ENCODE measurements at places on chromosomes 4 and X.

GRCh38 chr4:88382621-88383020 is 4.0 kb downstream of the HERC6 start:
- peak; percentile 46 for DNase-seq

DNA sequence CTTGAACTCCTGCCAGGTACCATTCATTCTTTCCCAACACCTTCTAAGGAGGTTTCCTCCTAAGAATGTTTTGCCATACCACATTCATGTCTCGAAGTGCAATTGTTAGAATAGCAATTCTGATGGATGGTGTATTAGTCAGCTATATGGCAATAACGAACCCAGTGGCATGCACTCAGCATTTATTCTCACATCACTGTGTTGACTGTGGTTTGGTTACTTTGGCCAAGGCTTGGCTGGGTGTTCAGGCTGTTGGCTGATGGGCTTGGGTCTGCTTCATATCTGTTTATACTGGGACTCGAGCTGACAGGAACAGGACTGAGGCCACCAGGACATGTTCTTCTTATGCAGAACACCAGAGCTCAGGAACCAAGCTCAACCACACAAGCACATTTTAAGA is 31.7 kb downstream of the PSAPL1 start:
- DNase-seq: no peak

GRCh38 chr4:128686032-128686465 is 123.5 kb upstream of the JADE1 start:
- DNase-seq: no peak

- no peak for DNase-seq
These were observed 133.6 kb downstream of the CPE start for GRCh38 chr4:165512424-165512823.

DNA sequence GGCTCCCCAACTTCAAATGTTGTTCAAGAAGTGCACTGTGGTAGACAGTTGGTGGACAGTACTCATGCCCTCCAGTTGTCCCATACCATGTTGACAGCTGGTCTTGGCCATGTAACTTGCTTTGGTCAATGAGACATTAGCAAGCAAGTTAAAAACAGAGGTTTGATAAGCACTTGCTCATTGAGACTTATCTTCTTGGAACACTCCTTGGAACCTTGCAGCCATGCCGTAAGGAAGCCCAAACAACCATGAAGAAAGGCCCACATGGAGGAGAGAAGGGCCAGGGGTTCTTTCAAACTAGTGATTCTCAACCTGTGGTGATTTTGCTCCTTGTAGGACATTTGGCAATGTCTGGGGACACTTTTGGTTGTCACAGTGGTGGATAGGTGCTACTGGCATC is 2.6 kb upstream of the PRPS2 start:
- no peak for DNase-seq

GRCh38 chrX:149845385-149845784 is 35.6 kb upstream of the MAGEA8 start:
- no peak for DNase-seq

- no peak for DNase-seq
These were observed 72.0 kb downstream of the TSPAN5 start for GRCh38 chr4:98586291-98586961.

DNA sequence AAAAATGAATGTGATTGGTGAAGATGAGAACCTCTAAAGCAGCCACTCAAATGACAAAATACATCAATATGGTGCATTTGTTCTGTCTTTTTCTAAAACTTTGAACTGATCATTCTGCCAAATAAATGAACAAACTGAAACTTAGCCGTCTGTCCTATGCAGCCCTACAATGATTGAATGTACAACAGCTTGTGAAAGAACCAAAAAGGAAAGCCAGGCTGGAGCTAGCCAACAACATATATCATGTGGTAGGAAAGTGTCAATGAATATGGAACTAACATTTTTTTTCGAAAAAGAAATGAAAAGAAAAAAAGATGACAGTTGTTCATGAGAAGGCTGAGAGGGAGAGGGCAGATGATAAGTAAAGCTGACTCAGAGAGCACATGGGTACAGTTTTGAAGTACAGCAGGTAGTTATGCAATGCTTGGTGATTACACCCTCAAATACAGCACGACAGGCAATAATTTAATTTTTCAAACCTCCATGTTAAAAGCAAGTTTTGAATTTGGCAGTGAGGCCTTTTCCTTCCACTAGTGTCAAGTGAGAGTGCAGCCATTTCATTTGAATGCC is 21.2 kb upstream of the SLC7A11 start:
- DNase-seq: no peak

DNA sequence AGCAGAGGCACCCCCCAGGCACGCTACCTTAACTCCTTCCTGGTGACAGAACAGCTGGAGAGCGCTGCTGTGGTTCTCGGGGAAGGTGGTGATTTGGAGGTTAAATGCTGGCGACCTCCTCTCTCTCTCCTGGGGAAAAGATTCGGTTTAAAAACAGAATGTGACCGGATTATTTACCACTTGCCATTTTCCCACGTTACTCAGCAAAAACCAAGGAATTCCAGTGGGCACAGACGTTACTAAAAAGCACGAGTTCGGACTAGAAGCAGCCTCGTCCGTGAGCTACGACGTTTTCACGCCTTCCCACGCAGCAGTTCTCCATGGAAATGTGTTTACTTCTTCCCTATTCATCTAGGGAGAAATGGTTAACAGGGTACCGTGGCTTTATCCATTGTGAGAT is 32.3 kb upstream of the C4orf50 start:
- DNase-seq: no peak

DNA sequence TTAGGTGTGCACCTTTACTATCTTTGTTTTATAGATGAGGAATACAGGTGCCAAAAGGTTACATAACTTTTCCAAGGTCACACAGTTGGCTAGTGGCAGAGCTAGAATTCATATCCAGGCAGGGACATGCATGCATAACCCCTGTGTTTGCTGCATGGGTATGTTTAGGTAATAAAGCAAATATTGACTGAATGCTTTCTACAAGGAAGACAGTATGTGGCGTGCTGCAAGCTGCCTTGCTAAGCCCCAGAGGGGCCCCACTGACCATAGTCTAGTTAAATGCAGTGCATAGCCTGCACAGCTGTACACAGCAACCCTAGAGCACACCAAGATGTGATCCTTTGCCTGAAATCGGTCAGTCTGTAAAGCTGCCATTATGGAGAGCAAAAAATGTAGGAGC is 320.5 kb upstream of the IGFBP7 start:
- no peak for DNase-seq

- no peak for DNase-seq
These were observed 77.9 kb downstream of the ADAM29 start for GRCh38 chr4:174996079-174996478.

GRCh38 chr4:53573696-53574095 is 17.6 kb downstream of the LNX1 start:
- no peak for DNase-seq

Data from activated naive CD4-positive, alpha-beta T cell treated with anti-CD3 and anti-CD28 coated beads, Interleukin-2, amount 50 U/mL, for 16 hours (primary cell).